ENCODE measurements at places on chromosomes 2 and 18.

- no peak for DNase-seq
Observed at GRCh38 chr2:204183608-204184007, 247.0 kb downstream of the ICOS start.

DNA sequence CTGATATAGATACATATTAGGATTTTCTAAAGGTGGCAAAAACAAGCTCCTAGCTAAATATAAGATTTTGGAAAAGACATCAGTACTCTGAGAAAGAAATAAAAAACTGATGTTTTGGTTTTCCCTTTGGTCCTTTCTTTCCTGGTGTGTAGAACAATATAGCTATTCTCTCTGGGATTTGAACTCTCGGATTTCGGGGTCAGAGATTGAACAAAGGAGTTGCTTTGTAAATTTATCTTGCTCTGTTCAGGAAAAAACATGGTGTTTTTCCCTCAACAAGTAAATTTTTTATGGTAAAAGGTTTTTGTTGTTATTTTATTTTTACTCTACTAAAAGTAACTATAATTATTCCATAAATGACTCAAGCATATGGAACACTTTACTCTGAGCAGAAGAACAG is 889.3 kb downstream of the ERBB4 start:
- DNase-seq: no peak

- no peak for DNase-seq
Observed at GRCh38 chr2:231222318-231223000, 24.0 kb downstream of the ARMC9 start.

GRCh38 chr2:236889791-236890704 is 195.6 kb upstream of the COPS8 start:
- DNase-seq: no peak

Measured in T-helper 2 cell (primary cell).